ENCODE measurements at places on chromosomes 2 and 18.

DNA sequence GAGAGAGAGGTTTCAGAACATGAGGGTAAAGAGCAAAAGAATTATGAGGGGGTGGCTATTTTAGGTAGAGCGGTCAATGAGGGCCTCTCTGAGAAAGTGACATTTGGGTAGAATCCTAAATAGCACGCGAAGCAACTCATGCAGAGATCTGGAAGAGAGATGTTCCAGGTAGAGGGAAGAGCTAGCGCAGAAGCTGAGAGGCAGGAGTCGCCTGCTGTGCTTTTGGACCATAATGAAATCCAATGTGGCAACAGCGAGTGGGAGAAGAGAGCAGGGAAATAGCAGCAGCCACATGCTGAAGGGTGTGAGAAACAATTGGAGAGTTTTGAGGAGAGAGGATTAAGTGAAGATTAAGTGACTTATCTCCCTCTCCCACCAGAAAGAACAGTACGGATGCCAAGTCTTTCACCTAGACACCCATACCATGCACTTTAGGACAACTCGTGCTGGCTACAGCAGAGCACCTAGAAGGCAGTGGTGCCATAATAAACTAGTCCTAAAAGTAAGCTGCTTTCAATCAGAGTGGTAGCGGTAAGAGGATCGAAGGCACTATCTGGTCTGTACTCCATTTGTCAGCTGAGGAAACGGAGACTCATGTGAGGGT lies 129.7 kb downstream of the LRP2 start:
- DNase-seq = no peak

- DNase-seq = no peak
These were observed 5.8 kb upstream of the SEMA4C start for GRCh38 chr2:96875498-96876268.

DNA sequence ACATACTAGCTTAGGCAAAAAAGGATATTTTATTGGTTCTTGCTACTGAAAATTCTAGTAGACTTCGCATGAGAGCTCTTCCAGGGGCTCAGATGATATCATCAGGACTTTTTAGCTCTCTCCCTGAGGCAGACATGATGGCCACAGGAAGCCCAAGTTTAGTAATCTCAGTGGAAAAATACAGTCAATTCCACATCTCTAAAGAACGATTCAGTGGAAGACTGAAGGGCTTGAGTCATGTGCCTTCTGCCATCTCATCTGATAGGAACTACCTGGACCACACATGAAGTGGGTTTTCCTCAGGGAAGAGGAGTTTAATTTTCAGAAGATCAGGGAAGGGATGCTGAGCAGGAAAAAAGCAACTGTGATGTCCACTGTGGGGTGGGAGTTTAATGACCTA lies 117.3 kb downstream of the TTC27 start:
- DNase-seq = peak; percentile 25

DNA sequence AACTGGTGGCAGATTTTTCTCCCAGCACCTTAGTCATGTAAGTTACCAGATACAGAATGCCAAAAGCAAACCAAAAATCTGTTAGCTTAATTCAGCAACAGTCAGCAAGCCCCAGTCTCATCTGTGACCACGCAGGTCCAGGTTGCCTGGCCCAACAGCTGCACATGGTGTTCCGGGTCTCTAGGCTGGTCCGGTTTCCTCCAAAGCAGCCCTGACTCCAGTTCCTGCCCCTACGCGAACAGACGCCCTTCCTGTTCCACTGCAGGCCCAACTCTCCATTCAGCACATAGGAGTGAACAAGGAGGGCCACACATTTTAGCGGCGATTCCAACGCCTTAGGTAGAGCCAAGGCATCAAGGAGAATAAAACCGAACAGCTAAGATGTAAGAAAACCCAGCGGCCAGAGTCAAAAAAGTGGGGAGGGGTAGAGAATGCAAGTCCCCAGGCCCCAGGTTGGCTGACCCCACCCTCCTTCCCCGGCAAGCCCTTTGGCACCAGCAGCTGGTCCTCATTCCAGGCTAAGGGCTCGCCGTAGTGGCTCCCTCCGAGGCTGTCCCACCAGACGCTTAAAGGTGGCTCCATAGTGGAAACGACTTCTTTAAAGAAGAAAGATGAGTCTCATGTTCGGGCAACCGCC lies 1.5 kb downstream of the STK25 start:
- DNase-seq = no peak

- no peak for DNase-seq
These were observed 9.4 kb downstream of the CHST10 start for GRCh38 chr2:100408104-100408503.

- no peak for DNase-seq
These were observed 540.9 kb upstream of the NRP2 start for GRCh38 chr2:205141381-205141780.

DNA sequence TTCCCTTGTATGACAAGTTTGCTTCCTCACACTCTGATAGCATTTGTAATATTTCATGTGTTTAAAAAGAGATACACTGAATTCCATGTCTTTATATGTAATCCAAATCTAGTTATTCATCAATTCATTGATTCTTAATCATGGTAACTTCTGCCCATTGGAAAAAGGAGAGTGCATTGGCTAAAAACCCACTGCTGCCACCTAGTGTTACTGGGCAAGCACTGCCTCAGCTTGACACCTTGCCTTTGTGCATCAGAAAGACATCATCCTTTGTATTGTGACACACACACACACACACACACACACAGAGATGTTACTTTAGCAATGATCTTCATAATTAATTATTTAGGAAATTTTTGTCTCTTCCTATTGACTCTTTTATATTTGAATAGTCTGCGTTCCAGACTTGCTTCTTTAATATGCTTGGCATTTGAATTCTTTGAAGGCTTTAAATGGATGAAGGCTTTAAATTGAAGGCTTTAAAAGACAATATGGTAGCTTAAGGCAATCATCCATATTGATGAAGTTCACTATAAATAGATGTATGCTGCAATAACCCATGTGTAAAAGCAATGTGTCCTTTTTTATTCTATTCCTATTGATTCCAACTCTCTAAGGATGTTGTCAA lies 414.2 kb upstream of the CHST9 start:
- peak; percentile 33 for DNase-seq

- no peak for DNase-seq
These were observed 45.0 kb upstream of the CYTIP start for GRCh38 chr2:157488877-157489276.

- no peak for DNase-seq
These were observed 235.8 kb downstream of the MREG start for GRCh38 chr2:215777465-215778044.

DNA sequence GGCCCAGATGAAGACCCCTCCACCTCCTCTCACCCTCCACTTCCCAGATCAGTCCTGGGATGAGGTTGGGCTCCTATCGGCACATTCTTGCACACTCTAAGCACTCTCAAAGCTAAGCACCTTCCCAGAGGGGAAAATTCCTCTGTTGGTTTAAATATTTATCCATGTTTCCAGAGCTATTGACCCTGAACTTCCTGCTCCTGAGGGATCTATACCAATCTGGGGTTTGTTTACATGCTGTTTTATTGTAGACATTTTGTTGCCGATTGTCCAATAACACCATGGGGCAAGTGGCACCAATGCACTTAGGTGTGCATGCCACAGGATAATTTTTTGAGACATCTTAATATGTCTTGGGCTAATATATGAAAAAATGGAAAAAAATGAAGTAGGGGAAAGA lies 476.2 kb downstream of the SLC4A3 start:
- no peak for DNase-seq

GRCh38 chr2:234674781-234675201 lies 177.9 kb upstream of the ARL4C start:
- DNase-seq = peak; percentile 89

GRCh38 chr2:157264099-157264498 lies 6.6 kb downstream of the GALNT5 start:
- peak; percentile 77 for DNase-seq

DNA sequence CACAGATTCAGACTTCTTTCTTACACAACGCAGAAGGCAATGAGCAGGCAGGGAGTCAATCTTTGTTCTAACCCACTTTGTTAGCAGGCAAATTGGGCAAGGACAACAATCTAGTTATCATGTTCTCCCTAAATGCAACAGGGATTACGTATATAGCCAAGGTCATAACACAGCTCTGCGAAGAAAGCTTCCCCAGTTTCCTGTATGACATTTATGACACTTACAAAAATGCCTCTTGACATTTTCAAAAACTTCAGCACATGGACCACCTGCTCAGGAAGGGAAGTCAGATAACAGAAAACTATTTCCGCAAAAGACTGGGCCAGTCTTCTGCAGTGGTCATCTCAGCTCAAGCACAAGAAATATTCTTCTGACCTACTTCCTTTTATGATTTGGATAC lies 106.1 kb downstream of the IRS1 start:
- DNase-seq = no peak

DNA sequence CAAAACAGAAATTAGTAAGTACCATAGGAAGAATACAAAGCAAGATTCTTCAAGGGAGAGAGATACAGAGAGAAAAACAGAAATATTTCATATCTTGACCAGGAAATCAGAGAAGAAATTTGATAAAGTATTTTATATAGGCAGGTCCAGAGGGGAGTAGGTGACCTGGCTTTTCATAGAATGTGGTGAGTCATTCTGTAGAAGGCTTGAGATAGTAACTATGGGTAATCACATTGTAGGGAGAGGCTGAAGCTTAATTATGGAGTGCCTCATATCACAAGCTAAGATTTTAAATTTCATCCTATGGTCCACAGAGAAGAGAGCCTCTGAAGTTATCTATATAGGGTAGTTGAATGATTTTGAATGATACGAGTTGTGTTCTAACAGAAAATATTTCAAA lies 195.0 kb upstream of the CYRIA start:
- DNase-seq = no peak

- DNase-seq = no peak
These were observed 193.2 kb upstream of the ITGA4 start for GRCh38 chr2:181264001-181264400.

DNA sequence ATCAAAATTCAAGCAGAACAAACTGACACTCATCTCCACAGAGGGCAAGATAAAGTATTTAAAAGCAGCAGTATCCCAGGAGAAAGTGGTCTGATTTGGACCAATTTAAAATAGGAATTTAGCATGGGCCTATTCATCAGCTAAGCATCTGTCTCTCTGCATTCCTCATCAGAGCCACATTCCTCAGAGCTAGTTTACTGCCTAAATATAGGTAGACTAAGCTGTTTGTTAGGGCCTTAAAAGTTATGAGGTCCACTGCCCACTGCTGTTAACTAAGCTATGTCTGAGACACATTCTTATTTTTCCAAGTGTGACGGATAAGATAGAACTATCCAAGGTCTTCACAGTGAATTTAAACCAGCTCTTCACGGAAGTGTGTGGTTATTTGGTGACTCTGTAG lies 17.6 kb downstream of the NEB start:
- DNase-seq = peak; percentile 3

DNA sequence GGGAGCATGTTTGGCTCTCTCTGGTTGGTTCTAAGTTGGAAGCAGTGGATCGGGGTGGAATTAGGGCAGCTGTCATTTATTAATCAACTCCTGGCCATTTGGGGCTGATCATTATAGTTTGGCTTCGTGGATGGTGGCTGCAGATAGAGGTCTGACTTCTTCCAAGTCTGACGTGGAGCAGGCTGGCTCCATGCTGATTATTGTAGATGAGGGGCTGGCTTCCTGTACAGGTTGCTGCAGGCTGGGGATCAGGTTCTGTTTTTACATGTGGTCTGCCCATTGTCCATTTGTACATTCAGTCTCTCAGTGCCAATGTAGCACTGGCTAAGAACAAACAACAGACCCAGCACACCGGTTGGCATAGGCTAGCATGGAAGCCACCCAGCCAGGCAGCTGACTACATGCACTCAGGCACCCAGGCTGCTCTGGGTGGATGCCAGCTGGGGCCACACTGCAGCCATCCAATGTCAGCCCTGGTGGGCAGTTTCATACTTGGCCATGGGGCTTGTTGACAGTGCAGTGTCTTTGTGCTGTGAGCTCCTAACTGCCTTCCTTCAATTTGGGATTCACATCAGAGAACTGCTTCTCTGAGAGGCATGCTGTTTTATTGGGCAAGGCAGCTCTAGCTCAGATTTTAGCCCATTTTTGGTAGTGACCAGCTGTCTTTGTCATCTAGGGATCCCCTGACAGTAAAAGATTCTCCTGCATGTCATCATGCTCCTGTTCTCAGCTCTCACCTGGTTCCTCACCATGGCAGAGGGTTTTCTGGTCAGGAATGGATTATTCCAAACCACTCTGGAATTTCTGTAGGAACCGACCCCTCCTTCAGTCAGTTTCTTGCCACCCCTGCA lies 25.4 kb downstream of the NPAS2 start:
- DNase-seq = no peak

- no peak for DNase-seq
These were observed 9.1 kb upstream of the COL3A1 start for GRCh38 chr2:188964976-188965546.

GRCh38 chr18:49668574-49669275 lies 106.9 kb downstream of the LIPG start:
- no peak for DNase-seq

- no peak for DNase-seq
These were observed 280.9 kb upstream of the ZSWIM2 start for GRCh38 chr2:187129868-187130267.

DNA sequence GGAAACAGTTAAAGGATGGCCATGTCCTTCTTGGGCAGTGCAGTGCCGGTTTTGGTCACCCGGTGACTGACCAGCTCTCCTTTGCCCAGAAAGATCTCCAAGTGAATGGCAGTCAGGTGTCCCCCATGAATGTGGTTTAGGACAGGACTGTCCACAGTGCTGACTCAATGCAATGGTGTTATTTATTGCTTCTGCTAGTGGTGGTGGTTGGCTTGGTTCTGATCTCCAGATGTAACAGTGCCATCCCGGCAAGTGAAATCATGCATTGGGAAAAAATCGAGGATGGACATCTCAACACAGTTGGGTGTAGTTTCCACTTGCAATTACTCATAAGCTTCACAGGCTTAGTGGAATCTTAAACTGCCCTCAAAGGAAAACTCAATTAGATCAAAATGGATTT lies 81.9 kb downstream of the TGOLN2 start:
- DNase-seq = peak; percentile 79

DNA sequence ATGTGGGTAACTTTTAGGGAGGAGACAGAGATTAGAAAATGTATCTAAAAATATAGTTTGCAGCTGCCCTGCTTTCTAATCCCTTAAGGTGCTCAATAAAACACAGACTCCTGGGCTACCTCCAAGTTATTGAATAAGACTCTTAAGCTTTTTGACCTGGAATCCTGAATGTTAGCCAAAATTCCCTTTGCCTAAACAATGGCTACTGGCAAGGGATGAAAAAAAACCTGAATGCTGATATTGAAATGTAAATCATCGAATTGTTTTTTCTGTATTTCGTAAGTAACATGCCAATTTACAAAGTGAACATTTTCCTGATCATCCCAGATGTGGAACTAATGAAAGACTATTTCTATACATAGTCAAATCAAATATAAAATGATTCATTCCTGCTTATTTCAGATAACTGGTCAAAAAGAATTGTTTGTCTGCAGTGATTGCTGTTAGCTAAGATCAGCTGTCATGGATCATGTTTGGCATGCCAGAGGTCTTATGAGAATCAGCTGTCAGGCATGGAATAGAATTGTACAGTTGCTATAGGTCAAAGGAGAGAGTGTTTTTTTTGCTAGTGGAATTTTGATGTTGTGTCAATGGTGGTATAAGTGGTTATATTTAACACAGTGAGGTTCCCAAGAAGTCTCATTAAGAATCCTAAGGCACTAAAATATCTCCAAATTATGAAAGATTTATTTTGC lies 363.6 kb upstream of the CWC22 start:
- DNase-seq = no peak

GRCh38 chr2:214652473-214652872 lies 157.0 kb downstream of the BARD1 start:
- no peak for DNase-seq

- no peak for DNase-seq
These were observed 39.8 kb downstream of the FAM178B start for GRCh38 chr2:96946625-96947024.
